HAP-1 (cell line): ENCODE measurements at places on chromosomes 16 and 17.

DNA sequence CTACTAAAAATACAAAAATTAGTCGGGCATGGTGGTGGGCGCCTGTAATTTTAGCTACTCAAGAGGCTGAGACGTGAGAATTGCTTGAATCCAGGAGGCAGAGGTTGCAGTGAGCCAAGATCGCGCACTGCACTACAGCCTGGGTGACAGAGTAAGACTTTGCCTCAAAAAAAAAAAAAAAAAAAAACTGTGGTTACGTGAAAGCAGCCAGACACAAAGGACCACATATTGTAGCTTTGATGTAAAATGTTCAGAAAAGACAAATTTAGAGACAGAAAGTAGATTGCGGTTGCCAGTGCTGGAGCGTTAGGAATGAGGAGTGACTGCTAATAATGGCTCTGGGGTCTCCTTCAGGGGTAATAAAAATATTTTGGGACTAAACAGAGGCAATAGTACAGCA is 4.0 kb upstream of the MEAK7 start:
- no peak for DNase-seq

GRCh38 chr17:2688351-2689342 is 22.9 kb downstream of the CLUH start:
- no peak for DNase-seq

DNA sequence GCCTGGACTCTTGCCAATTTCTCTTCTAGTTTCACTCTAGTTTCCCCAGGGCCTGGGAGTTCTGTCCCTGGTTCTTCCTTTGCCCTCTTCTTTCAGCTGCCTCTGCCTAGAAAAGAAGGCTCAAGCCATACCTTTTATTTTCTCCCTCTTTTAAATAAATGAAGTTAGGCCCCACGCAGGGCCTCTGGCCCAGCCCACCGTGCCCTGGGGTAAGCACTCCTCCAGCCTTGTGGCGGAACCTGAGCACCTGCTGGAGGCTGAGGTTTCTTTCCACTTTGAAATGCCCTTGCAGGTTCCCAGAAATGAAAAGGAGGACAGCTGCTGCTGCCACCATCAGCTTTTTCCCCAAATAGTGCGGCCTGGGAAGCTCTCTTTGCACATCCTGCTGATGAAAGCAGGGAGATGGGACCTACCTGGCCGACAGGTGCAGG is 139.4 kb downstream of the CCDC182 start:
- no peak for DNase-seq

DNA sequence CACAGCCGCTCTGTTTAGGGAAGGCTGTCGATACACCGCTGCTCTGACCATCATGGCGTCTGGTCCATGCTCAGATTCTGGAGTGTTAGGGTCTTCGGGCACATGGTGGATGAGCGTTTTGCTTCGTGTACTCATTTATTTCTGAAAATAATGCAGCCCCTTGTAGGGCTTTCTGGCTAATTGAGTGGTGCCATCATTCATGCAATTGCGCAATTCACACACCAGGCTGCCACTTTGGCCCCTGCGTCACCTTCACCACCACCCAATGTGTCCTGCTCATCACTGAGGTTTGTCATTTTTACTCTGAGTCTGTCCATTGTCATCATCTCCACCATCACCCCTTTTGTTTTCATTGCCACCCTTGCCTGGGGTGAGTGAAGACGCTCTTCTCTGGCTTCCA is 557.4 kb downstream of the WWOX start:
- DNase-seq: no peak

- DNase-seq: no peak
Observed at GRCh38 chr17:72931163-72931562, 161.3 kb downstream of the SLC39A11 start.

DNA sequence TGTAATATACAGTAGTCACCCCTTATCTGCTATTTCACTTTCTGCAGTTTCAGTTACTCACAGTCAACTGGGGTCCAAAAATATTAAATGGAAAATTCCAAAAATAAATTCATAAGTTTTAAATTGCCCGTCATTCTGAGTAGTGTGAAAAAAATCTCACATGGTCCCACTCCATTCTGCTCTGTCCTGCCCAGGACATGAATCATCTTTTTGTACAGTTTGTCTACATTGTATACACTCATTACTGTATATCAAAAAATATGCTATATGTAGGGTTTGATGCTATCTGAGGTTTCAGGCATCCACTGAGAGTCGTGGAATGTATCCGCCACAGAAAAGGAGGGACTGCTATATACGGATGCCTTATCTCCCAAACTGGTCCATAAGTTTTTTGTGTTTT is 16.0 kb upstream of the APPBP2 start:
- DNase-seq: no peak

- peak; percentile 76 for DNase-seq
Observed at GRCh38 chr17:50626037-50626574, 8.6 kb upstream of the ABCC3 start.

- DNase-seq: no peak
Observed at GRCh38 chr16:11258553-11259492, 2.8 kb upstream of the SOCS1 start.

DNA sequence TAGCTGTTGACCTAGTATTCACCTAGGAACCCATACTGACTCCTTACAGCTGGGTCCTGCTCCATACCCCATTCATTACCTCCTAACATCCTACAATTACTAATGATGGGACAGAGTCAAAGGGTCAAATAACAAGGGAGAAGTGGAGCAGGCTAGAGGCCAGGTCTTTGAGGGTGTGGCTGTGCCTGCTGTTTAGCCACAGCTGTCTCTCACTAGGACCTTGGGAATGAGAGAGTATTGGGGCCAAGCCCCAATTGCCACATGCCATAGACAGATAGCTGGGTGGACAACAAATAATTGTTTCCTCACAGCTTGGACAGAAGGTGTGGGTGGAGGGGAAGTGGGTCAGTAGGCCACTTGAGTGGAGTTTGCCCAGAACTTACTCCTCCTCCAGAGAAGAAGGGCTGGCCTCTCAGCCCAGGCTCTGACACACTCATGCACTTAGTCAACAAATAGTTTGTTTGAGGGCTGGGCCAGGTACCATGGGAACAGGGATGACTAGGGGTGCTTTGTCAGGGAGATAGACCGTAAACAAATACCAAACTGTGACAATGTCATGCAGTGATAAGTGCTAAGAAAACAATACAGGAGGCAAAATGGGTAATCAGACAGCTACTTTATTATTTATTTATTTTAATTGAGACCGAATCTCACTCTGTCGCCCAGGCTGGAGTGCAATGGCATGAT is 10.2 kb upstream of the CENPT start:
- peak; percentile 29 for DNase-seq

DNA sequence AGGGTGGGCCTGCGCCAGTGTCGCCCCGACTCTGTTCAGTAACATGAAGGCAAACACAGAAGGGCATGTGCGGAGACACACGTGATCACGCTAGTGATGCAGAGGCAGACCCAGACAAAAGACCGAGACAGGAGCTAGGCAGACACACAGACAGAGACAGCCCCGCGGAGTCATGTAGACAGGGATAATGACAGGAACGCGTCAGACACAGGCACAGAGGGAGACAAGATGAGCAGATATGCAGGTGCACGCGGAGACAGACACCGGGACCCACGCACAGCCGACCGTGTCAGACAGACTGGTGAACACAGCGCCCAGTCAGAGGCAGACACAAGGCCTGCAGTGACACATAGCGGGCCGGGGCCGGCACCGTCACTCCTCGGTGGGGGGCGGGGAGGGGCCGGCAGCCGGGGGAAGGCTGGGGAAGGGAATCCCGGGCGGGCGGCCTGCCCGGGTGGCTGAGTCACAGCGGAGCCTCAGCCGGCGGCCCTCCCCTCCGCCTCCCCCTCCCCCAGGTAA is 7.4 kb downstream of the KDM6B start:
- peak; percentile 27 for DNase-seq

DNA sequence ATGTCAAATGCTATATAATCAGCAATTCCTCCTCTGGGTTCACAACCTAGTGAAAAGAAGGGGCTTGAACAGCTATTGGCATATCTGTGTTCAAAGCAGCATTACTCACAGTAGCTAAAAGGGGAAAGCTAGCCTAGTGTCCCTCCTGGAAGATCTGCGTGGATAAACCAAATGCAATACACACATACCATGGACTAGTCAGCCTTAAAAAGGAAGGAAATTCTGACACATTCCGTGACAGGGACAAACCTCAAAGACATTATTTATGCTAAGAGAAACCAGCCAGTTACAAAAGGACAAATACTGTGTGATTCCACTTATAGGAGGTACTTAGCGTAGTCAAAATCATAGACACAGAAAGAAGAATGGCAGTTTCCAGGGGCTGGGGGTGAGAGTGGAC is 90.1 kb downstream of the XYLT1 start:
- no peak for DNase-seq

DNA sequence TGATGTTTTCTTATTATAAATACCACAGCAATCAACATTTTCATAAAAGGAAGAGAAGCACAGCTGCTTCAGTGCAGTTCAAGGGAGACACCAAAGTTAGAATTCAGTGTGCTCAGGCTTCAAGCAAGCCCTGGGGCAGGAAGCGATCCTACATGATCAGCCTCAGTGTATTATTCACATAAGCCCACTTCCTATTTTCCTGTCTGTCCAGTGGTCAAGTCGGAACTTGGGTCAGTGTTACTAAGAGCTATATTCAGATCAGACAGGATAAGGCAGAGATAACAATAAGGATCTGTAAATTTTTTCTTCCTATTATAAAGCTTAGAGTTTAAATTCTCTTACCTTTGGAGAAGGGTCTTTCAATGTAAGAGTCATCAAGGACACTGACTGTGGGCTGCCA is 12.9 kb downstream of the HEATR6 start:
- no peak for DNase-seq

- DNase-seq: no peak
Observed at GRCh38 chr17:82248815-82249674, 20.2 kb downstream of the SLC16A3 start.

GRCh38 chr17:29591737-29592608 is 959 bp upstream of the ANKRD13B start:
- peak; percentile 88 for DNase-seq

GRCh38 chr16:85162478-85163277 is 50.4 kb upstream of the CIBAR2 start:
- DNase-seq: no peak

GRCh38 chr16:11609474-11610120 is 22.9 kb upstream of the LITAF start:
- DNase-seq: no peak

DNA sequence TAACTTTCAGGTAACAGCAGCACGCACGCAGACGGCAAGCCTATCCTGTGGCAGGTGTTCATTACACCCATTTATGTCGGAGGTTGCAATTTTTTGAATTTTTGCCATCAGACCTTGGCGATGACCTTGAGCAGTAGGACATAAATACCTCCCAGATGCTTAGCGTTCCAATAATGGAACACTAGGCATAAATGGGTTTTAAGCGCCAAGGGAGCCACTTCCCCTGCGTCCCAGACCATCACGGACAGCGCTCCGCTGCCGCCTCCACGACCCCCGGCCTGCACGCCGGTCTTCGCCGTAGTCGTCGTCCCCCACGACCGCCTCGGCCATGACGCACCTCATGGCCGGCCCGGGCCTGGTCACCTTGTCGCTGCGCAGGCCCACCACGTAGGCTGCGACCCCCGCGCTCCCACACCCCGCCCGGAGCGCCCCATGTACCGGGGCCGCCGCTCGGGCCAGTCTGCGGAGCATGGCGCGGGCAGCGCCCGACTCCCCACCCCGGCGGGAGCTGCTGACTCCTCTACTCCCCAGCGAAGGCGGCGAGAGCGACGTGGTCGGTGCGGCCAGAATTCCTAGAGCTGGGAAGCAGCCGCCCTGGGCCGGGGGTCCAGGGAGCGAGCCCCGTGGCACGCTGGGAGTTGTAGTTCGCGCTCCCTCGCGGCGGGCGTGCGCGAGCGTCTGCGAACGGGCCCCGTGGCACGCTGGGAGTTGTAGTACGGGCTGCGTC is 22.7 kb downstream of the TMEM235 start:
- peak; percentile 92 for DNase-seq

GRCh38 chr17:12691173-12691572 is 25.5 kb downstream of the MYOCD start:
- DNase-seq: no peak

DNA sequence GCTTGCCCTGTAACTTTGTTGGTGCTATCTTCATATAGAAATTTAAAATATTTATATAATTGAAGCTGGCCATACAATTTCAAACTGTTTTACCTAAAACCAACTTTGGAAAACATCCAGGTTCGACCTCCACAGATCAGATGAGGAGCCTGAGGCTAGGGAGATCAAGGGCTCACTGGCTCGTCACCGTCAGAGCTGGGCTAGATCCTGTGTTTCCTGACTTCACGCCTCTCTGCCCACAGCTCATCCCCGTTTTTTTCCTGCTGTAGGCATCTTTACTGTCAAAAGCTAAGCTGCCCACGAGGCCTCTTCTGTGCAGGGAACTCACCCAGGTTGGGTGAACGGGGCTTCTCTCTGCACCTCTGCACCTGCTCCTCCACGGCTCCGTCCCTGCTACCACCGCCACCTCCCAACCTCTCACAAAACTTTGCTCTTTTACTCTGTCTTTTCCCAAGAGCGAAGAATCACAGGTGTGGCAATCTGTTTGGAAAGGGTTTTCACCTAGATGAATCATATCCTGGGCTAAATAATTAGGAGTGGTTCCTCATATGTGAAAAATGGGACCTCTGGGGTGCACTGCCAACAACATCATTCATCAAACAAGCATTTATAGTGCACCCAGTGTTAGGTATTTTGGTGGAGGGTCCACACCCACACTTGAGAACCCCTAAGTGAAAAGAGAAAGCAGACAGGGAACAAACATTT is 24.8 kb upstream of the KDM6B start:
- DNase-seq: no peak

- no peak for DNase-seq
Observed at GRCh38 chr16:59684911-59685310, 950.8 kb upstream of the GOT2 start.

DNA sequence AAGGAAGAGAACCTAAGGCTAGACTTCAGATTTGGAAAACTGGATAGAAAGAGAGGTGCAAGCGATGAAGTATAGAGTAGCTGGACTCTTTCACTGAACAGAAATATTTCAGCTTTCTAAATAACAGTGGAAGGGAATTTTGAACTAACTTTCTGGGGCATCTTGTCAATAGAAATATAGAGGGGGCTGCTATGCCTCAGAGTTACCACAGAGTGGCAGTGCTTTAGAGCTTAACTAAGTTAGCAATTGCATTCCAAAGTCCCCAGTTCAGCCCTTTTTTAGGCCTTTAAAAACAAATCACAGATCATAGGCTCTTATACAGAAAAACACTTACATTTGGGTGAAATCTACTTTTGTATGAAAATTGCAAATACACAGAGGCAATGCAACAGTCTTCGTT is 154.2 kb upstream of the CDH8 start:
- peak; percentile 66 for DNase-seq

- no peak for DNase-seq
Observed at GRCh38 chr16:8469102-8469778, 121.1 kb downstream of the TMEM114 start.

GRCh38 chr17:49180998-49181635 is 29.3 kb downstream of the GNGT2 start:
- no peak for DNase-seq
